ENCODE measurements at places on chromosomes 4 and X.

- DNase-seq = no peak
Observed at GRCh38 chrX:3950373-3950772, 236.9 kb upstream of the PRKX start.

GRCh38 chr4:105967058-105967658 is 71.9 kb downstream of the NPNT start:
- DNase-seq = no peak

DNA sequence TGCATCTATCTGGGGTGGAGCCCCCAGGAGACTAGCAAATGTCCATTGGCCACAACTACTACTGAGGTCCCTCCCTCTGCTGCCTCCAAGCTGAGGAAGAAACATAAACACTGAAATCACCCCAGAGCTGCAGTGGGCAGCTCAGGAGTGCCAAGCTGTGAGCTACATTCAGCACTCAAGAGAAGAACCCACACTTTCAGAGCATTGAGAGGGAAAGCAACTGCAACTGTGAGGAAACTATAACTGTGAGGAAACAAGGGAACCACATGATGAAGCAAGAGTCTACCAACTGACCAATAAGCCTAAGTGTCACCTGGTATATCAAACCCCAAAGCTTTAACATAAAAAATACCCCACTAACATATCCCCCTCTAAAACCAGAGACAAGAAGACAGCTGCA is 373.5 kb upstream of the TACR3 start:
- no peak for DNase-seq

- no peak for DNase-seq
Observed at GRCh38 chr4:165915215-165915614, 42.2 kb downstream of the TLL1 start.

- no peak for DNase-seq
Observed at GRCh38 chr4:107215222-107215621, 179.1 kb upstream of the DKK2 start.

GRCh38 chr4:26648260-26648659 is 64.4 kb downstream of the TBC1D19 start:
- no peak for DNase-seq

GRCh38 chr4:169530048-169530447 is 82.3 kb downstream of the NEK1 start:
- DNase-seq = no peak

DNA sequence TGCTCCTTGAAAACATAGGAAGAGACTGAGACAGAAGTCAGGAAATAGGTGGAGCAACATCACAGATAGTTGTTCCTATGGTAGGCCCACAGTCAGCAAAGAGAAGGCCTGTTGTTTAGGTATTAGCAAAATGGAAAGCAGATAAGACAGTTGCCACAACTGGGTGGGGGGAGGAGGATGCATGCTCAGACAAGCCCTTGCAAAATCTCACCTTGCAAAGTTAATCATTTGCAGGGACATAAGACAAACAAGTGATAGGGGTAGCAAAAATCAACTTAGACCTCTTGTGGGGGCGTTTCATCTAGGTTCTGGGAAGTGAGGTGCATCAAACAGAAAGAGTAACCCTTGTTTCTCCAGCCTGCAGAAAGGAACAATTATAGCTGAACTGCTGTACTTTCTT is 30.7 kb downstream of the SERPINA7 start:
- DNase-seq = no peak

DNA sequence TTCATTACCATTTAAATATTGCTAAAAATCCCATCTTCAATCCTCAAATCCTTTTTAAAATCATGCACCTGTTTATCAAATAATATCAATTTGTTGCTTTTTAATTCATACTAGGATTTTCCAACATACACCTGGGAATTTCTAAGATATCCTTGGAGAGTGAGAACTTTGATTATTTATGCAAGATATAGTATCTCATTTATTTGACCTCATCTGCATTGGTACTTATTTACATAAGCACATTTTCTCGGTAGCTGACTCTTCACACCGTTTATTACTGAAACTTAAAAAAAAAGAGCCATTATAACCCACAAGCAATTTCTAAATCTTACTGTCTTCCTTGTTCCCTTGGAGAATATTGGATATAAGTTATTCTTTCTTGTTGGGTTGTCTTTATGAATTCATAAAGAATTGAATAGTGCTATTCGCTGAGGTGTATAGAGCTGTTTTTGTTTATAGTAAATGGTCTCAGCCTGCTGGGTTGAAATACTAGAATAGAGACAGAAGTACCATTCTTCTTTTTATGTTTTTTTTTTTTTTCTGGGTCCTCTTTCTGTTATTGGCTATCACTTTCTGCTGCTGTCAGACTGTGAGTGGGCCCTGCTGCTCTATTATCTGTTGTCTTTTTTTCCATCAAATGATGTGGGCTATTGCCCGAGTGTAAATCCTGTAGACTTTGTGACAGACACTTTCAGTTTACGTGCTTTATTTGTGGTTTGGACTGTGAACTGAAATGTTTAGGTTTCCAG is 2.9 kb downstream of the UGT8 start:
- DNase-seq = no peak

DNA sequence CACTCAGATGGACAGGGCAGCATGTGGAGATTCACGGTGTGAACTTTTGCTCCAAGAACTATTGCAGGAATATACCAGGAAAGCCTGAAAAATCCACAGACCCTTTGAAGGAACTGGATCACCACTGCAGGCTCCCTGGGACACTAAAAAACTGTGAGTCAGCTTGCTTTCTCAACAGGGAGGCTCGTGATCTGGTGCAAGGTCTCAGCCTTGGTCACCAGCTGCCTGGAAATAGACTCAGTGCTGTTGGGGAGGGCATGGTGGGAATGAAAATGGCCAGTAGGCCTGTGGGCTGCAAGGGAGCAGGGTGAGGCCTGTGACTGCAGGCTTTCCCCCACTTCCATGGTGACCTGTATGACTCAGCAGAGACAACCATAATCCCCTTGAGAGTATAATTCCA is 426.4 kb upstream of the RPS6KA3 start:
- DNase-seq = no peak

DNA sequence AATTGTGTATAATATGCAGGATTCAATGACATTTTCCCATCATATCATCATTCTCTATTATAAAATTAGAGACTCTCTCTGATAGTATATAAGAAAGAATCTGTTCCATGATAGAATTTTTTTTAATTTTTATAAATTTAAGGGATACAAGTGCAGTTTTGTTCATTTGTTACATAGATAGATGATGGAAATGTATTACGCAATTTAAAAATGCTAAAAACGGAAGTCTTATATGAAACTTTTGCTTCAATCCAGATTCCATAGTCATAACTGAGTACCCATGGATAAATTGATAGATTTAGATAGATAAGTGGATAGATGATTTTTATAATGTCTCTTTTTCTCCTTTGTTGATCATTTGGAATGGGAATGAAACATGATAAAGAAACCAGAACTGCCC is 24.9 kb upstream of the MAGEB2 start:
- no peak for DNase-seq

All from activated gamma-delta T cell (primary cell).